ENCODE measurements at places on chromosomes 12 and 14. TPM values are rescaled to one million over a fixed set of nuclear protein-coding genes. Genes with fewer than 3 reads are reported as not detected.
A peak's percentile ranks its signal among the peaks of the same experiment; 100 is the strongest.

DNA sequence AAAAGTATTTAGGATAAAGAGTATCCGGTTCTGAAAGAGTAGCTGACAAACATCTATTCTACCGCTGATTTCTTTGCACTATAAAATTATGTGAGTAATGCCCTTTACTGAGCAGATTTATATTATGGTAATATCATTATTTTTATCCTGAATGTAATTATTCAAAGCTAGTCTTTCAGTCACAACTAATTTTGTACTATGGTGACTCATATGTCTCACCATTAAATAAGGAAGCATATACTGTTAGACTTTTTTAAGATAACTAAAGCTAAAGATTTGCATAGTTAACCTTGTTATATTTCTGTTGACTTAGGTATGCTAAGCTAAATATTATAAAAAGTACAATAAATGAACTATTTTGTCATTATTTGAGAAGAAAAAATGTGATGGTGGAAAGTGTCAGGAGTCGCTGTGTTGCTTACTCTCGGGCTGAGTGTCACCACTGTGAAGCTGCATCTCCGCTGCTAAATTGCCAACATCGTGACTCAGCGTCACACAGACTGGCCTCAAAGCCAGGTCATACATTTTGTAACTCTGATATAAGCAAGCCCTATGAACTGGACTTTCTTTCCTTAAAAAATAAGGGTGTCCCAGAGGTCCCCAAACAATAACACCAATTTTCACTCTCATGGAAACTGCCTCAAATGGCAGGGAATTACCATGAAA, 69.1 kb upstream of the SSTR1 start:
- H3K36me3 ChIP-seq, result no peaks in the 10 kb centered on the region
- H3K4me1 ChIP-seq, result no peaks in the 10 kb centered on the region
- DNase-seq, result no peak
- no peak overlapping the region for H3K4me3 ChIP-seq
- no peaks in the 10 kb centered on the region for H3K27me3 ChIP-seq
- no peak overlapping the region for H3K27ac ChIP-seq

DNA sequence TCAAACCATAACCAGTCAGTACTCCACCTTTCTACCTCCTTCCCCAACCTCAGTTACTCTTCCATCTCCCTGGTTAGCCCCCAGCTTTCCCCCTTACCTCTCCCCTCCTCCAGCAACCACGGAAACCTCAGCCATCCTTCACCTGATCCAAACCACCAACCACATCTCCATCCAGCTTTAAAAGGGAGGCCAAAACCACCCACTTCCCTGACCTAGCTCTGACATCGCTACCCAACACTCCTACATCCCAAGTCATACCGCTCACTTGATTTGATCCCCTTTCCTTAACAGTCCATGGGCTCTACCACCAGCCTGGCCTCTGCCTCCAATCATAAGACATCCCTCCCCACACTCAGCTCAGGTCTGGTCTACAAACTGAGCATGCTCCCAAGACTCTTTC, 1.5 kb downstream of the RAB35 start:
- H3K4me1 ChIP-seq, result peaks cover 70% of the 10 kb centered on the region
- peak overlapping the region; percentile 64 for H3K4me3 ChIP-seq
- no peaks in the 10 kb centered on the region for H3K27me3 ChIP-seq
- H3K27ac ChIP-seq, result no peak overlapping the region

GRCh38 chr12:131108177-131108955, 154.7 kb downstream of the ADGRD1 start:
- no peaks in the 10 kb centered on the region for H3K36me3 ChIP-seq
- H3K4me1 ChIP-seq, result peaks cover 16% of the 10 kb centered on the region
- H3K27ac ChIP-seq, result no peak overlapping the region

DNA sequence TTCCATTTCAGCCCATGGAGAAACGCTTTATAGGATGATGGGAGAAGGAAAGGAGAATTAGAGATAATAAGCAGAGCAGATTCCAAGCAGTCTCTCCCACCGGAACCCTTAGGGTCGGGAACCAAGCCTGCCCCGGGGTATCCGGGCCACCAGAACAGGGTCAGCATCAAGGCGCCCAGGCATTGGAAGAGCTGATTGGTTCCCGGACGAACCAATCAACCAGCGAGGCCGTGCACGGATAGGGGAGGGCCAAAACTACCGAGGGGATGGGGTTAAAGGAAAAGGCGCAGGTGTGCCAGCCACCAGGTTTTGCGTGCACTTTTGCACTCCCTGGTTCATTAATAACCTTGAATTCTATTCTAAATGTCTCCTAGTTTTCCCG, 1.7 kb downstream of the PPM1H start:
- no peak overlapping the region for H3K27ac ChIP-seq
- H3K4me1 ChIP-seq, result peaks cover 17% of the 10 kb centered on the region
- DNase-seq, result no peak
- H3K27me3 ChIP-seq, result no peaks in the 10 kb centered on the region

- H3K4me3 ChIP-seq, result no peak overlapping the region
- H3K4me1 ChIP-seq, result no peaks in the 10 kb centered on the region
- DNase-seq, result no peak
- H3K36me3 ChIP-seq, result no peaks in the 10 kb centered on the region
Measured at GRCh38 chr12:102811110-102811737, 105.8 kb downstream of the PAH start.

SCN8A gene
- 3.7 TPM for total RNA-seq

NXPH4 gene
- 3.2 TPM for total RNA-seq

ADAM21 gene
- total RNA-seq, result not detected

Data from vagina (tissue), 2 donors.